ENCODE measurements at places on chromosomes 12 and 14. TPM values are rescaled to one million over a fixed set of nuclear protein-coding genes. Genes with fewer than 3 reads are reported as not detected.

DNA sequence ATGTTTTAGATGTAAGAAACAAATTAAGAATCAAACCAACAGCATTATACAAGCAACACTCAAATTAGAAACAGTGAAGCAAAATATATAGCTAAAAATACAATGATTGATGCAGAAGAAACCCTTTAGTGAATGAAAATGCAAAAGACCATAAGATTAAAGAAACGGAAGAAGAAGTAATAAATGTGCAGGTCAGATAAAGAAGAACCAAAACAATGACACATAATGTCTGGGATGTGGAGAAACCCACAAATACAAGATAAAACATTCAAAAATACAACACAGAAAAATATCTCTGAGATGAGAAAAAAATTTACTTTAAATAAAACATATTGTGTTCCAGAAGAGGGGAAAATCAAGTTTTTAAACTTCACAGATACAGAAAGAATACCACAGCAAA lies 73.4 kb upstream of the AVPR1A start:
- H3K27me3 ChIP-seq: no peaks in the 10 kb centered on the region
- no peaks in the 10 kb centered on the region for H3K4me1 ChIP-seq
- no peaks in the 10 kb centered on the region for H3K36me3 ChIP-seq
- H3K27ac ChIP-seq: no peak overlapping the region
- no peak overlapping the region for H3K4me3 ChIP-seq

DNA sequence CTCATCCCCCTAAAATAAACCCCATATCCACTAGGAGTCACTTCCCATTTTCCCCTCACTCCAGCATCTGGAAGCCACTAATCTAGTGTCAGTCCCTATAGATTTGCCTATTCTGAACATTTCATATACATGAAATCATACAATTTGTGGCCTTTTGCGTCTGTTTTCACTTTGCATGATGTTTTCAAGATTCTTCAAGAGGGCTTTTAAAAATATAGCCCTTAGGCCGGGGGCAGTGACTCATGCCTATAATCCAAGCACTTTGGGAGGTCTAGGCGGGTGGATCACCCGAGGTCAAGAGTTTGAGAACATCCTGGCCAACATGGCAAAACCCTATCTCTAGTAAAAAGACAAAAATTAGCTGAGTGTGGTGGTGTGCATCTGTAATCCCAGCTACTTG lies 104.7 kb downstream of the VEZT start:
- no peak overlapping the region for H3K27ac ChIP-seq
- no peaks in the 10 kb centered on the region for H3K4me1 ChIP-seq
- no peak overlapping the region for H3K4me3 ChIP-seq
- H3K27me3 ChIP-seq: no peaks in the 10 kb centered on the region

GRCh38 chr12:74166096-74166495 lies 371.5 kb upstream of the ATXN7L3B start:
- H3K4me1 ChIP-seq: no peaks in the 10 kb centered on the region
- no peak for DNase-seq
- no peaks in the 10 kb centered on the region for H3K36me3 ChIP-seq
- H3K4me3 ChIP-seq: no peak overlapping the region

GRCh38 chr12:78120866-78121560 lies 290.3 kb downstream of the NAV3 start:
- H3K4me1 ChIP-seq: no peaks in the 10 kb centered on the region
- no peak overlapping the region for H3K4me3 ChIP-seq

LHX5 gene
- not detected for total RNA-seq

DNA sequence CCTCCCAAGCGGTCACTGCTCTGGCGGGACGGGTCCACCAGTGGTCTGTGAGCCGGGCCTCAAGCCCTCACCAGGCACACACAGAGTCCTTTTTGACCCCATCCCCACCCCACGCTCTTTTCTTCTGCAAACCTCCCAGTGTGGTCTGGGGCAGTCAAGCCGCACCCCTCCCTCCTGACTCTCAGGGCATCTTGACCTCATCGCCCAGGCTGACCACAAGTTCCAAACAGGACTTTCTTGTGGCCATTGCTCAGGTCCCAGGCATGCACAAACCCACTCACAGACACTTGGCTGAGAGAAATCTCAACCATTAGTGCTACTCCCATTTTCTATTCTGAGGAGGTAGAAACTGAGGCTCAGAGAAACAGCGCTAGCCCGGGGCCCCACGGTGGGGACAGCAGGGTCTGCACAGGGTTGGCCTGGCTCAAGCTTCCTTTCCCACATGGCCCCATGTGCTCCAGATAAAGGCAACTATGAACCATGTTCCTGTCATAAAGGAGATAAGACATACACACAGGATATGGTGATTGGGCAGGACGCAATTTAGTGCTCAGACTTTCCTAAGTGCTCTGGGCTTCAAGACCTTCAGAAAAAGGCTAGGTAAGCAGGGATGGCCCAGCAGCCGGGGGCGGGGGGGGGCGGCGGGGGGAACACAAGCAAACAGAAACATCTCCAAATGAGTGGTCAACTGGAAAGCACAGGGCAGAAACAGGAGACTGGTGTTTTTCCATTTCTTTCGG lies 69.6 kb downstream of the ITPK1 start:
- no peak overlapping the region for H3K4me3 ChIP-seq
- no peaks in the 10 kb centered on the region for H3K27me3 ChIP-seq
- H3K36me3 ChIP-seq: no peaks in the 10 kb centered on the region
- DNase-seq: no peak
- peaks cover 19% of the 10 kb centered on the region for H3K4me1 ChIP-seq
